Activated CD4-positive, alpha-beta memory T cell treated with anti-CD3 and anti-CD28 coated beads for 36 hours (primary cell): ENCODE measurements at places on chromosomes 12 and 14.
A peak's percentile ranks its signal among the peaks of the same experiment; 100 is the strongest.

DNA sequence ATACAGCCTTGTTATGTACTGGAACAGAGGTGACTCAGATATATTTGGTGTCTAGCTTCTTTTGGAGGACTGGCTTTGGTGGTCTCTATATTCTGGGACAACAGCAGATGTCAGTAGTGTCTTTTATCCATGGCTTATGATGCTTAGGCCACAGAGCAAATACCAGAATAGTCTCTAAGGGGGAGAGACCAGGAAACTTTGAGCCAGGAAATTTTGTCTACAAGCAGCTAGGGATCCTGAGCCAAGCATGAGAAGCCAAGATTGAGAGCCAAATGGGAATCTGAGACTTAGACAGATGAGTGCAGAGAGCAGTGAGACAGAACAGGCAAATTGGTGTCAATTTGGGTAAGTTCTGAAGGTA lies 28.4 kb upstream of the PTPRR start:
- no peaks in the 10 kb centered on the region for H3K27me3 ChIP-seq
- H3K4me1 ChIP-seq, result no peaks in the 10 kb centered on the region
- no peak for DNase-seq
- no peak overlapping the region for H3K4me3 ChIP-seq

DNA sequence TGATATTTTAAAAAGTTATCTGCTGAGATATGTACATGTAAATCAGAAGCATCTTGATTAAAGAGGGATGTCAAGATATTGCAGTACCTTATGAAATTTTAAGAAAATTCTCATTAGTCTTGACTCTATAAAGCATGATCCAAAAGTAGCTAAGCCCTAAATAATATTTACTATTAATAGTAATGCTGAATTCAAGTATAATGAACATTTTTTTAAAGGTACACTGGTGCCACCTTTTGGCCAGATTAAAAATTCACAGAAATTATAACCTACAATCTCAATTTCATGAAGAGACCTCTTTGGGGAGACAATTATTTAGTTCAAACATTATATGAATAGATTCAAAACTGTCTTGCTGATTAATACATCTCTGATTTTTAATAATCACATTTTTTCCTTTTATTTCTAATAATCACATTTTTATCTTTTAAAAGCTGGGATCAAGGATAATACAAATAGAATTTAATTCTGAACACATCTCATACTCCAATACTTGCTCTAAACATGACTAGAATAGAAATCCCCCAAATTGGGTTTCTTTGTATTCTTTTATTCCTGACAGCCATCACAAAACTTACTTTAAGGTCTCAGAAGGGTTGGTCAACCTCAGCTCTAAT lies 13.4 kb downstream of the AKAP5 start:
- no peak overlapping the region for H3K4me3 ChIP-seq
- H3K27me3 ChIP-seq, result no peaks in the 10 kb centered on the region
- DNase-seq, result no peak
- no peak overlapping the region for H3K27ac ChIP-seq
- H3K36me3 ChIP-seq, result no peaks in the 10 kb centered on the region

- DNase-seq, result no peak
- no peaks in the 10 kb centered on the region for H3K27me3 ChIP-seq
- no peak overlapping the region for H3K4me3 ChIP-seq
- H3K36me3 ChIP-seq, result no peaks in the 10 kb centered on the region
- H3K4me1 ChIP-seq, result peaks cover 36% of the 10 kb centered on the region
Measured at GRCh38 chr12:132507656-132508490, 17.9 kb downstream of the FBRSL1 start.

DNA sequence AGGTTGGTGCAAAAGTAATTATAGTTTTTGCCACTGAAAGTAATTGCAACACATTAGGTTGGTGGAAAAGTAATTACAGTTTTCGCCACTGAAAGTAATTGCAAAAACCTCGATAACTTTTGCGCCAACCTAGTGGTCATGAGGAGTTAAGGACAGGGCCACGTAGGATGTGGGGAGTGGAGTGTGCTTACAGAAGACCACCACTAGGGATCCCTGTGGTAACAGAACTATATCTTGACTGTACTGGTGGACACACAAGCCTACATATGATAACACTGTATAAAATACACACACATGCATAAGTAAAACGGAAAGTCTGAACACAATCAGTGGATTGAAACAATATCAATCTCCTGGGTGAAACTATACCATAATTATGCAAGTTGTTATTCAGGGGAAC lies 187.4 kb upstream of the ABCD2 start:
- DNase-seq, result no peak
- H3K4me1 ChIP-seq, result no peaks in the 10 kb centered on the region
- no peak overlapping the region for H3K27ac ChIP-seq
- no peak overlapping the region for H3K4me3 ChIP-seq

DNA sequence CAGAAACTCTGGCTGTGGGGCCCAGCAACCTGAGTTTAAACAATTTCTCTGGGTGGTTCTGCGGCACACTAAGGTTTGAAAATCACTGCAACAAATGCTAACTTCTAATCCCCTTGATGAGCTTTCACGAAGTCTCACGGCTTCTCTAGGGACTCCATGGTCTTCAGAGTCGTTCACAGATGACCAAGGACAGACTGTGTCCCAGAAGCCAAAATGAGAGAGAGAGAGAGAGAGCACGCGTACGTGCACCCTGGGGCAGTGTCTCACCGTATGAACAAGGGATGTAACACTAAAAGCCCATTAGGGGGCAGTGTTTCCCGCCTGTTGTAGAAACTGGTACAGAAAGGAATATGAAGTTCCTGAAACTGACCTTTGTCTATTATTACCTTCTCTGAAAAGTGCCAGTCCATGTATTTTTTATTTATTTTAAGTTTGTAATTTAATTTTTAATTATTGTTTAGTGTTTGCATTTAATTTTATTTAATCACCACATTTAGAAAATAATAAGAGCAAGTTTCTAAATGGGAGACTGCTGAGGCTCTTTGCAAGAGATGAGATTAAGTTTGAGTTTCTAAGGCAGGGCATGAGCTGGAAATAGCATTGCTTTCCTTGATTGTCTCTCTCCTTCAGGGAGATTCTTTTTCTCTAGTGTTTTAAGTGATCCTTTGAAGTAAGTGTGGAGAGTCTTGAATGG lies 3.4 kb downstream of the APOLD1 start:
- no peaks in the 10 kb centered on the region for H3K27me3 ChIP-seq
- H3K27ac ChIP-seq, result peak overlapping the region; percentile 78
- peak overlapping the region; percentile 60 for H3K4me3 ChIP-seq
- DNase-seq, result peak; percentile 70
- peaks cover 36% of the 10 kb centered on the region for H3K4me1 ChIP-seq

- peaks cover 19% of the 10 kb centered on the region for H3K36me3 ChIP-seq
- DNase-seq, result no peak
- no peaks in the 10 kb centered on the region for H3K27me3 ChIP-seq
- H3K27ac ChIP-seq, result peak overlapping the region; percentile 95
- peak overlapping the region; percentile 98 for H3K4me3 ChIP-seq
- H3K4me1 ChIP-seq, result peaks cover 42% of the 10 kb centered on the region
Measured at GRCh38 chr14:49853158-49853477, 530 bp upstream of the NEMF start.

GRCh38 chr14:105452963-105453362 lies 21.7 kb upstream of the CRIP2 start:
- H3K27me3 ChIP-seq, result no peaks in the 10 kb centered on the region
- no peaks in the 10 kb centered on the region for H3K4me1 ChIP-seq
- no peak overlapping the region for H3K4me3 ChIP-seq

- no peaks in the 10 kb centered on the region for H3K4me1 ChIP-seq
- DNase-seq, result no peak
- no peaks in the 10 kb centered on the region for H3K36me3 ChIP-seq
- peaks cover 1% of the 10 kb centered on the region for H3K27me3 ChIP-seq
- H3K4me3 ChIP-seq, result no peak overlapping the region
- no peak overlapping the region for H3K27ac ChIP-seq
Measured at GRCh38 chr12:41014643-41015020, 173.5 kb upstream of the PDZRN4 start.

DNA sequence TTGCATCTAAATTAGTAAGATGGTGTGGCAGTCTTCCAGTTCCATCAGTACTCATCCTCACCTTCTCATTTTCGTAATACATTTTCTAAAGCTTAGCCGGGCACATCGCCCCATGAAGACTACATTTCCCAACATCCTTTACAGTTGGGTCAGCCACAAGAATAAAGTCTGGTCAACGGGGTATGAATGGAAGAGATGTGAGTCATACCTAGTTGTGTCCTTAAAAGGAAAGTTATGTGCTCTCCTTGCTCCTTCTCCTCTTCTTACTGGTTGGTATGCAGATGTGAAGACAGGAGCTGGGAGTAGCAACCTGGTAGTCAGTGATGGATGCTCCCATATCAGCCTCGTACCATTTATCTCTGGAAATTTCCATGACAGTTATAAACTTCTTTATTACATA lies 35.9 kb upstream of the EGLN3 start:
- H3K4me3 ChIP-seq, result no peak overlapping the region
- no peaks in the 10 kb centered on the region for H3K27me3 ChIP-seq
- H3K36me3 ChIP-seq, result peaks cover 2% of the 10 kb centered on the region
- H3K4me1 ChIP-seq, result peaks cover 7% of the 10 kb centered on the region

GRCh38 chr12:93314177-93314497 lies 63.6 kb upstream of the NUDT4 start:
- peaks cover 2% of the 10 kb centered on the region for H3K27me3 ChIP-seq
- no peak overlapping the region for H3K27ac ChIP-seq
- H3K4me3 ChIP-seq, result no peak overlapping the region
- H3K36me3 ChIP-seq, result no peaks in the 10 kb centered on the region
